Kidney (tissue), 22 donors: ENCODE measurements at places on chromosomes 6 and 20. TPM values are rescaled to one million over a fixed set of nuclear protein-coding genes. Genes with fewer than 3 reads are reported as not detected.
A peak's percentile ranks its signal among the peaks of the same experiment; 100 is the strongest.

The CRISP2 gene
- total RNA-seq = not detected

The DEFB114 gene
- not detected for total RNA-seq

The MICB gene
- 5.7 TPM for total RNA-seq

DNA sequence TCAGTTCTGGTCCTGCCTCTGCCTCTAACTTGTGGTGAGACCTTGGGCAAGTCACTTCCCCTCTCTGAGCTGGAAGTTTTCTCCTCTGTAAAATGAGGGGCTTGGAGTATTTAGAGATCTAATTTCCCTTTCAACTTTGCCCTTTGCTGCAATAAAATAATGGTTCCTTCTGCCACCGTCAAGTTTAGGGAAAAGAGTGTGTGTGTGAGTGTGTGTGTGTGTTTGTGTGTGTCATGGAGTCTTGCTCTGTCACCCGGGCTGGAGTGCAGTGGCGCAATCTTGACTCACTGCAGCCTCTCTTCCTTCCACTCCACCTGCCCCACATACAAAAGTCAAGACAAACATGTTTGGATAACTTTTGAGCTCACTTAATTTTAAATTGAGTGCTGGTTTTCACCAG is 39.2 kb upstream of the PIM1 start:
- DNase-seq = no peak

- no peak for DNase-seq
These were observed 8.1 kb upstream of the HSPA12B start for GRCh38 chr20:3724356-3724755.

DNA sequence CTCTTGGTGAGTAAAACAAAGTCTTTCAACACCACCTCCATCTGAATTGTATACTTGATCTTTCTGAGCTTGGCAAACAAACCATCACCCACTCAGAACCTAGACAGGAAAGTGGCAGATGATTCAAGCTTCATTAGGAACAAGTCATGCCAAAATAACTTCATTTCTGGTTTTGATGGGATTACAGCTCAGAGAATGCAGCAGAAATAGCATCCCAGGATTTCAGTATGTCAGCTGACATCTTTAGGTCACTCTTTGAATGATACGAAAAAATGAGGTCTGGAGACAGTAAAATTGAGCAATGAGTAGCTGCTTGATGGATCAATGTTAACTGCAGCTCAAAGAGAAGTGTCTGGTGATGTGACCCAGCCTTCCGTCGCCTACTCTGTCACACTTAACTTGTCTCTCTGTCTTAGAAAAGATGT is 92.4 kb downstream of the GJA10 start:
- no peak for DNase-seq

- DNase-seq = no peak
These were observed 18.8 kb downstream of the CFAP61 start for GRCh38 chr20:20070871-20071726.

DNA sequence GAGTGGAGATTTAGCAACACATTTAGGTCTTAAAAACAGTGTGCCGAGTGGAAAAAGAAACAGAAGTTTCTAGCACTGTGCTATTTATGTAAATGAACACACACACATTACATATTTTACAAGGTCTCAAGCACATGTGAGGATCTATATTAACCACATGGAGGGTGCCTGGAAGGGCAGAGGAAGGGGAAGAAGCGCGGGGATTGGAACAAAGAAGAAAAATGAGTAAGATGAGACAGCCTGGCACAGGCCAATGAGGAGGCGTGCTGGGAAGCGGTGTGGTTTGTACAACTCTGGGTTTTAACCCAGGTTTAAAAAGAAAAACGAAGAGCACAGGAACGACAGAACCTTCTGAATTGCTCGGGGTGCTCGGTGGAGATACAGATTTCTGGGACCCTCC is 5.7 kb downstream of the KCNG1 start:
- DNase-seq = no peak

DNA sequence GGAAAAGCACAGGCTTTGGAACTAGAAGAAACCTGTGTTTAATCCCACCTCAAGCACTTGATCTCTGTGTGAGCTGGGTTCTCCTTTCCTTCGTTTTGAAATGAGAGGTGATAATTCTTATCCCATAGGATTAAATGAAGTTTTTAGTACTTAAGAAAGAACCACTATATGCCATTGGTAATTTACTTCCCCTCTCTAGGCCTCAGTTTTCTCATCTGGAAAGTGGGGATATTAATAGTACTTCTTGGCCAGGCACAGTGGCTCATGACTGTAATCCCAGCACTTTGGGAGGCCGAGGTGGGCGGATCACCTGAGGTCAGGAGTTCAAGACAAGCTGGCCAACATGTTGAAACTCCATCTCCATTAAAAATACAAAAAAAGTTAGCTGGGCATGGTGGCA is 14.1 kb downstream of the REM1 start:
- no peak for DNase-seq

- peak; percentile 85 for DNase-seq
These were observed 41.2 kb downstream of the TRAF3IP2 start for GRCh38 chr6:111564482-111564945.

DNA sequence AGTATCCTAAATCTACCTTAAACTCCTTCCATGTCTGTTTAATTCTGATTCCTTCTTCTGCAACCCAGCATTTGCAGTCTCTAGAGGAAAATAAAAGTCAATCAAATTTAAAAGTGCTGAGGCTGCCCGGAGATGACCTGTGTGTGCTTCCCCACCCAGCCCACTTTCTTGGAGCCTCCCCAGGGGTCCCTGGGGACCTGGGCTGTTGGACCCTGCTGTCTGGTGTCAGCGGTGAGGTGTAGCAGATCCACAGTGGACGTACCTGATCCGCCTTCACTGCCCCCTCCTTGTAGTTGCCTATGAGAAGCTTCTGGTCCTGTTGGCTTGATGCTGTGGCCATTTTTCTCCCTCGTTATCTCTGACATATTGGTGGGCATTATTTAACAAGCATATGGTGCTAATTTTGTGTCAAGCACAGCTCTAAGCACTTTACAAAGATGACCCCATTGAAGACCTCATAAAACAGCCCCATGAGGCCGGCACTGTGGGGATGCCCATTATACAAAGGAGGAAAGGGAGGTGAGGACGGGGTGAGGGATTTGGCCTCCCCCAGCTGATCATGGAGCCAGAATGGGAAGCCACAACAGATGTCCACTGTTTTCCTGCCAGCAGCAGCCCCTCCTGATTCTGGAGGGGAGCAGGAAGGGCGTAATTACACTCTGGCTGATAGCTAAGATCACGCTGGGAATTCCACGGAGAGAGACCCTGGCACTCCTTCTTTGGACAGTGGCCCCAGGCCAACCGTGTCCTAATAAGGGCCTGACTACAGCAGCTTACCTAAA is 628.2 kb downstream of the CDH26 start:
- no peak for DNase-seq

DNA sequence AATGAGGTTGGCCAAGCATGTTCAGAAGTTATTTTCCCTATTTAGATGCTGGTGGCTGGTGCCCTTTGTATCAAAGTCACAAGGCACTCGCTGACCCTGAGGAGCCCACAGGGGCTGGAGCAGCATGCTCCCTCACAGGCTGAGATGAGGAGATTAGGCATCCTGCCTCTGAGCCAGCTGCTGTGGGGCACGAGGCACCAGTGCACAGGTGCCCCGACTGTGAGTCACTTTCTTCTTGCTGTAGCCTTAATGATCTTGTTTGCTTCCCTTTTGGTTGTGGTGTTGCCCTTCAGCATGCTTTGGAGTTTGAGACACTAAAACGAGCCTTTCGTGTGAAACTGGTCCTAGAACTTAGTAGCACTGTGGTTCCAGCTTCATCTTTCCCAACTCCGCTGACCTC is 4.3 kb downstream of the PSMG4 start:
- DNase-seq = no peak

DNA sequence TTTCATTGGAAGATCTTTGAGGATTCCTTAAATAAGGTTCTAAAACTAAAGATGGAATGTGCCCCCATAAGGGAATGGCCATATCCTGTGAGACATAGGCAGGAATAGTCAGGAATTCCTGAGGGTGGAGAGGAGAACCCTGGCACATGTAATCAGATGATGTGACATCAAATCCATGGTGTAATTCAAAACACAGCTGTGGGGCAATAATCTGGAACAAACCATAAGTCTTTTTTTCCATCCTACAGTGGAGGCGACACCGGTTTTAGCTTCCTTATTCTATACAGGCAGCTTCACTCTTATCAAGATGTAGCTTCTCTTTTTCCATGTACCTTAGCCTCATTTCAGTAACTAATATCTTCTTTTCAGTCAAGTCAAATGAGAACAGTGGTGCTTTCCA is 133.6 kb upstream of the CITED2 start:
- DNase-seq = no peak

DNA sequence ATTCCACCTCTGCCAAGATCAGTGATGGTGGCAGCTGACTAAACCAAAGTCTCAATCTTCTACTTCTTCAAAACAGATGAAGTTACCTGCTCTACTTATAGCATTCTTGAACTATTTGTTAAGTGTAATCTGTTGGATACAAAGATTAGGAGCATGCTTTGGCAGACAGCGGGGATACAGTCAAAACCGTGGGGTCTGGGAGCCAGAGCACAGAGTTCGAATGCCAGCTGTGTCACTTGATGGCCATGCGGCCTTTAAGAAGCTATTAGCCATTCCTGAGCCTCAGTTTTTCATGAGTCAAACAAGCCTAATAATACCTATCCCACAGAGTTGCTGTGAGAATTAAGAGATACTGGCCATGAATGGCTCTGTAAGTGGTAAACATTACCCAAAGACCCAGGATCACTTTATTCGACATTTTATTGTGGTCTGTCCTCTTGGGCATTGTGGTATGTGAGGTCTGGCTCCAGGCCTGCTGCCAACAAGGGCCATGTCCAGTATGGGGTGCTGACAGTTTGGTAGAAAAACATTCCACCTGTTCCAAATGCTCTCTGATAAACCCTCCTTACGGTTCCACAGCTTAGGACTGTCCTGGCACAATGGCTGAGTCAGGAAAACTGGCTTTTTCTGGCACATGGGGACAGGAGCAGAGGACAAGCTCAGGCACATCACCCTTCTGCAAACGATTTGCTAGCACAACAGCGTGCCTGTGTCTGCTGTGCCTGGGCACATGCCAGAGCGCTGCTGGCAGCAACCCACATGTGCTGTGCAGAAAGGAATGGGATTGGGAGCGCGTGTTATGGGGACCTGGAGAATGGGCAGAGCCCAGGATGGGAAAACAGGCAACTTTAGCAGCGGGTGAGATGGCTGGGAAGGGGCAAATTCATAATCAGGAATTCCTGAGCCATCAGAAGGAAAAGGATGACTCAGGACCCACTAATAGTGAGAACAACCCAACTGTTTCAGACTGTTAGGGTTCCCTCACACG is 15.7 kb upstream of the FAM83C start:
- no peak for DNase-seq

GRCh38 chr6:150745896-150746295 is 119.6 kb upstream of the MTHFD1L start:
- DNase-seq = peak; percentile 54
